ENCODE measurements at places on chromosomes 4 and X.

DNA sequence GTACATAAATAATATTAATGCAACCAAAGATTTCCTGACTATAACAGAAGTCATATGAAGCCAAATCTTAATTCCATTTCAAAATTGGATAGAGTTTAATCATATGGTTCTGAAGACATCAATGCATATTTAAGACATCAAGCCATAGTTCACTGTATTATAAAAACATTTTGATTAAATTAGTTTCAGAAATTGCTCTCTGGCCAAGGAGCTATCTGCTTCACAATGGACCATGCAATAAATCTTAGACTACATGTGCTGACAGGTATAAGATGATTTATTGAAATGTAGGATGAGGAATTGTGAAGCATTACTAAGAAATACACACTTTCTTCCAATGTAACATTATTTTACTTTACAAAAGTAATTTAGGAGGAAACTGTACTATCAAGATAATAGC lies 81.6 kb downstream of the MID1 start:
- no peak for DNase-seq

- DNase-seq: no peak
These were observed 5.4 kb upstream of the LRAT start for GRCh38 chr4:154738426-154738825.

- DNase-seq: no peak
These were observed 93.4 kb downstream of the NHSL2 start for GRCh38 chrX:72003811-72004750.

- peak; percentile 72 for DNase-seq
These were observed 33.7 kb upstream of the STX18 start for GRCh38 chr4:4575284-4576211.

DNA sequence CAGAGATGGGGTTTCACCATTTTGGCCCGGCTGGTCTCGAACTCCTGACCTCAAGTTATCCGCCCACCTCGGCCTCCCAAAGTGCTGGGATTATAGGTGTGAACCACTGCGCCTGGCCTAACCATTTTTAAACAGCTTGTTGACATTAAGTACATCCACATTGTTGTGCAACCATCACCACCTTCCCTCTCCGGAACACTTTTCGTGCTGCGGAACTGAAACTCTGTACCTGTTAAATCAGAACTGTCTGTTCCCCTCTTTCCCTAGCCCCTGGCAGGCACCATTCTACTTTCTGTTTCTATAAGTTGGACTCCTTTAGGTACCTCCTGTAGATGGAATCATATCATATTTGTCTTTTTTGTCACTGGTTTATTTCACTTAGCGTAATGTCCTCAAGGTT lies 9.5 kb downstream of the FHDC1 start:
- DNase-seq: no peak

DNA sequence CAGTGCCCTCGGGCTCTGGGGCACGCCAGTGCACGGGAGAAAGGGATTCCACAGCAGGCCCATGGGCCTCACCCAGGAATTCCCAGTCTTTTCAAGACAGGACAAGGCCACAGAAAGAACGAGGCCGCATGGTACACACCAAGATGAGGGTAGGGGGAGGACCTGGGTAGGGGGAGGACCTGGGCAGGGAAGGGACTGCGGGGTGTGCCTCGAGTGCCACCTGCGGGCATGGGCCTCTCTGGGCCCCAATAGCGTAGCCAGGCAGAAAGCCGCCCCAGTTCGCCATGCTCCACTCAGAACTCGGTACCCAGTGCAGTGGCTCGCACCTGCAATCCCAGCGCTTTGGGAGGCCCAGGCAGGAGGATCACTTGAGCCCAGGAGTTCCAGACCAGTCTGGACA lies 14.0 kb upstream of the DUSP9 start:
- no peak for DNase-seq

DNA sequence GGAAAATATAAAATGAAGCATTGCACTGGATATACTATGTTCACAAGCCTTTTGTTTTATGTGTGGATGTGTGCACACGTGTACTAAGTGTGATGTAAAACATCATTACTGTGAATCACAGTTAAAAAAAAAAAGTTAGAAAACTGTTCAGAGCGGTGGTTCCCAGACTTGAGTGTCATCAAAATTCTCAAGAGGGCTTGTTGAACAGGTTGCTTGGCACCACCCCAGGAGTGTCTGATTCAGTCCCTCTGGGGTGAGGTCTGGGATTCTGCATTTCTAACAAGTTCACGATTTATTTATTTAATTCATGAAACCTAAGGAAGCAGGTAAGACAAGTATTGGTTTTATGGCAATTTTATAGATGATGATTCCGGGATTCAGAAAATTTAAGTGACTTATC lies 1.8 kb downstream of the CENPU start:
- no peak for DNase-seq

GRCh38 chr4:158134222-158134621 lies 38.6 kb downstream of the GASK1B start:
- no peak for DNase-seq

DNA sequence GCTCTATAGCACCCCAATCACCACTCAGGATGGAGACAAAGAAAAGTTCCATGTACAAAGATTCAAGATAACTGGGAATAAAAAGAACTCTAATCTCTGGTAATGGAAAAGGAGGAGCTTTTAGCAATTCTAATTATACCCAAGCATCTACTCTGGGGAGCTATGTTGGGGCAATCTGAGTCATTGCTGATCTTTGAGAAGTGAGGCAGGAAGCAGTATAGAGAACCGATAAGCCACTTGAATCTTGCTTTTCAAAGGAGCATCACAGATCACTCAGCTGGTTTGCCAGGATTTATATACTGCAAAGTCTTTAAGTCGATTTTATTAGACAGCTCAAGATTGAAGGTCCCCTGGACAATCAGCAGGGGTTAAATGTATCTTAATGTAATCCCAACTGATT lies 220.0 kb downstream of the ENOX2 start:
- DNase-seq: no peak

GRCh38 chrX:37785569-37785968 lies 5.7 kb downstream of the CYBB start:
- DNase-seq: no peak
